Airway epithelial cell (primary cell): ENCODE measurements at places on chromosomes 5 and 9. TPM values are rescaled to one million over a fixed set of nuclear protein-coding genes. Genes with fewer than 3 reads are reported as not detected.

Gene C1QTNF3
- total RNA-seq, result 0.92 and 2.9 TPM in 2 replicates

Gene F2R
- 11.0 and 23.8 TPM in 2 replicates for total RNA-seq

Gene SOHLH1
- total RNA-seq, result not detected in 2 replicates

Gene PCDHA1
- 0.14 TPM in 2 replicates for total RNA-seq

Gene SCGB3A2
- total RNA-seq, result not detected in 2 replicates

Gene SHC3
- total RNA-seq, result 0.92 and 5.8 TPM in 2 replicates

Gene SNX2
- total RNA-seq, result 24.9 and 30.1 TPM in 2 replicates

Gene SNAPC4
- 8.7 and 10.5 TPM in 2 replicates for total RNA-seq

Gene LHFPL2
- 8.4 and 12.4 TPM in 2 replicates for total RNA-seq

Gene CAMSAP1
- 24.8 and 38.4 TPM in 2 replicates for total RNA-seq

Gene GPR150
- 0.65 TPM in 1 of 2 replicates, not detected in the other for total RNA-seq

Gene NR5A1
- not detected in 2 replicates for total RNA-seq

Gene RGP1
- 14.4 and 17.4 TPM in 2 replicates for total RNA-seq

Gene OLFML2A
- total RNA-seq, result 37.5 and 44.0 TPM in 2 replicates

Gene PHF24
- total RNA-seq, result under 0.01 and 0.23 TPM in 2 replicates

Gene PCSK1
- total RNA-seq, result under 0.01 and 0.37 TPM in 2 replicates

Gene SPINK13
- total RNA-seq, result not detected in 2 replicates

Gene IQGAP2
- not detected in 2 replicates for total RNA-seq

Gene LCN6
- total RNA-seq, result not detected in 2 replicates

Gene BRINP1
- total RNA-seq, result not detected in 2 replicates

Gene TLE4
- total RNA-seq, result 23.3 and 27.5 TPM in 2 replicates

Gene ARID3C
- not detected in 2 replicates for total RNA-seq

Gene IL13
- not detected in 2 replicates for total RNA-seq

Gene C9orf153
- not detected in 2 replicates for total RNA-seq

Gene ABHD17B
- 14.0 and 19.4 TPM in 2 replicates for total RNA-seq

Gene TUBB4B
- 738 and 813 TPM in 2 replicates for total RNA-seq

Gene NUDT12
- 11.2 and 13.8 TPM in 2 replicates for total RNA-seq

Gene LCN9
- not detected in 2 replicates for total RNA-seq

Gene ZNF622
- 34.4 and 39.4 TPM in 2 replicates for total RNA-seq

Gene CTSV
- 45.5 and 46.3 TPM in 2 replicates for total RNA-seq

Gene LTC4S
- total RNA-seq, result 1.4 and 3.8 TPM in 2 replicates

Gene RNF180
- 1.9 and 2.3 TPM in 2 replicates for total RNA-seq

Gene MARCOL
- not detected in 2 replicates for total RNA-seq

Gene NMUR2
- total RNA-seq, result not detected in 2 replicates

Gene ARHGEF37
- 11.4 and 14.7 TPM in 2 replicates for total RNA-seq
